ENCODE measurements at places on chromosomes 2 and 18.

DNA sequence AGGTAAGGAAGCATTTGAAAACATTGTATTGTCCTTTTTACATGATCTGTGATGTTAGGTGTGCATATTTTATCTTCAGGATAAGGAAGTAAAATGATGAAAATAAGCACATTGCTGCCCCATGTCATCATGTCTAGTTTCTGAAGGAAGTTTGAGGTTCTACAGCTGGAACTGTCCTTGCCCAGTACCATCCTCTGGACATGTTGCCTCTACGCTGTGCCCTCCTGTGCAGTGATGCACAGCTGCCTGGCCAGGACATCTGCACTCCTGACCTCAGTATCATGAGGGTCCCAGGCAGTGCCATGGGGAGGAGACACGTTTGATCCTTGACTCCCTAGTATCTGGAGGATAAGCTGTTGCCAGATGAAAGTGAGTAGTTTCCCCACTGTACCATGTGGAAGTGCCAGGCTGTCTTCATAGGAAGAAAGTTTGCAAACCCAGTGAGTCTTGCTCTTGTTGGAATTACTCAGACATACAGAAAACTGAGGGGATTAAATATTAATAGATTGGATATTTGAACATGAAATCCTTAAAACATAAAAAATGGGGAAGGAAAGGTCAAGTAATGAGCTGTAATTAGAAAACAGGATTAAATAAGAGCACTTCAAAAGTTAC, 9.5 kb downstream of the ALKAL2 start:
- no peak for DNase-seq

GRCh38 chr2:45992021-45992740, 305.0 kb upstream of the EPAS1 start:
- DNase-seq = no peak

- no peak for DNase-seq
Observed at GRCh38 chr18:59646228-59646962, 50.8 kb downstream of the CCBE1 start.

DNA sequence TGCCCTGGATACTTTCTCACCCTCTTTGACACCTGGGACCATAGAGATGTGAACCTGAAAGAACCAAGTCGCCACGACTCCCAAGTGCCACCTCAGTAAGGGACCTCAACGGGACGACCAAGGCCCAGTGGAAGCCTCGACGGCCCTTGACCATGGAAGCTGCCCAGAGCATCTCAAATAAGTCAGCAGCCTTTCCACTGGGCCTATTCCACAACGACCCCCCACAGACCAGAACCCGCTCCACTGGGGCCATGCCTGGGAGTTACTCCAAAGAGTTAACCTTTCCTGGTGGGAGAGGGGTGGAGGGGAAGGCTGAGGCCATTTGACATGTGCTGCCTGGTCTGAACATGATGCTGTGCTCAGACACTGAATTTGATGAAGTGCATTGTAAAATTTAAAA, 146.9 kb downstream of the KLHL29 start:
- no peak for DNase-seq

- peak; percentile 24 for DNase-seq
Observed at GRCh38 chr18:67359873-67360838, 156.4 kb downstream of the DSEL start.

DNA sequence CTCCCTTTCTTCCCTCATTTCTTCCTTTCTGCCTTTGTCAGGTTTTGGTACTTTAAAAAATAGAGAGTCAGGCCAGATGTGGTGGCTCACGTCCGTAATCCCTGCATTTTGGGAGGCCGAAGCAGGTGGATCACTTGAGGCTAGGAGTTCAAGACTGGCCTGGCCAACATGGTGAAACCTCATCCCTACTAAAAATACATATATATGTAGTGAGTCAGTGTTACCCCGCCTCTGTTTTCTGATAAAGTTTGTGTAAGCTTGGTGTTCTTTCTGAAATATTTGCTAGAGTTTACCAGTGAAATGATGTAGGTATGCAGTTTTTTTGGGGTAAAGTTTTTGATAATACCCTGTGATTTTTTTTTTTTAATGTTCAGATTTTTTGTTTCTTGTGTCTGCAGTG, 58.8 kb downstream of the DGKD start:
- DNase-seq = no peak

- no peak for DNase-seq
Observed at GRCh38 chr18:36461551-36461987, 164.1 kb downstream of the FHOD3 start.

DNA sequence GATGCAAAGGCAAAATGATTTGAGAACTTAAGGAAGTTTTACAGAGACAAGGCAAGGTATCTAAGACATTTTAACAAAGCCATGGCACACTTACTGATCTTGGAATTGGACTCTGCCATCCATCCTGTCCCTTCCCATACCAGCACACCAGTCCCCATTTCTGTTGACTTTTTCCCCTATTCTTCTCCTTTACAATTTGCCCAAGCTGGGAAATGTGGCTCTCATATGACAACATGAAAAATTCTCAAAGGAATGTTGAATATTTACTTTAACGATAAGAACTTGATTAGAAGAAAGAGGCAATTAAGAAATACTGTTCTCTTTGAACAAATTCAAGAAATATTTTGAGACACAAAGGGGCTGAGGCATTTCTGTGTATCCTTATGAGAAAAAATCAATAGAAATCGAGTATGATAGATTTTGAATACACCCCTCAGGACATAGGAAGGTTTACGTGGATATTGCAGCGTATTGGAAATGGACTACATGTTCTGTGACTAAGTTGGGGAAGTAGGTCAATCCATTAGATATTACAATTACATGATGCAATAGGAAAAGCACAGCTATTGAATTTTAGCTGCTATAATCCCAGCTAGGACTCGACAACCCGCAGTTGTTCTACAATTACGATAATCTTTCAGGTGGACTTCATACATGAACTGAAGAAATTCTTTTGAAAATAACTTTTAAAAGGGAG, 201.6 kb downstream of the TRIB2 start:
- no peak for DNase-seq

DNA sequence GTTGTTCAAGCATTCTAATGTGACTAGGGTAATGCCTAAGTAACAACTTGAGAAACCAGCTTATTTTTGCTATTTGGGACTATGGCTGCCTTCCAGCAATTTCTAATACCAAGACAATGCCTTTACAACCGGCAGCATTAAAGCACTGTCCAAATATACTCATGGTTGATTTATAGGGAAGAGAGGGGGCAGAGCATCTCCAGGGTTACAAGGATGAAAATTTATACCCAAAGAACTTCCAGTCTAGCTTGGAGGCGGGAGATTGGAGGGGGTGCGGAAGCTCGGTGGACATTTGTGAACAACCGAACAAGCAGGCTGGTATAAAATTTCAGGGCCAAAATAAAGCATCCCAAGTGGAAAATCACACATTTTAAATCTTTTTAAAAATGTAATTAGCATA, 294.9 kb upstream of the STON1 start:
- no peak for DNase-seq

DNA sequence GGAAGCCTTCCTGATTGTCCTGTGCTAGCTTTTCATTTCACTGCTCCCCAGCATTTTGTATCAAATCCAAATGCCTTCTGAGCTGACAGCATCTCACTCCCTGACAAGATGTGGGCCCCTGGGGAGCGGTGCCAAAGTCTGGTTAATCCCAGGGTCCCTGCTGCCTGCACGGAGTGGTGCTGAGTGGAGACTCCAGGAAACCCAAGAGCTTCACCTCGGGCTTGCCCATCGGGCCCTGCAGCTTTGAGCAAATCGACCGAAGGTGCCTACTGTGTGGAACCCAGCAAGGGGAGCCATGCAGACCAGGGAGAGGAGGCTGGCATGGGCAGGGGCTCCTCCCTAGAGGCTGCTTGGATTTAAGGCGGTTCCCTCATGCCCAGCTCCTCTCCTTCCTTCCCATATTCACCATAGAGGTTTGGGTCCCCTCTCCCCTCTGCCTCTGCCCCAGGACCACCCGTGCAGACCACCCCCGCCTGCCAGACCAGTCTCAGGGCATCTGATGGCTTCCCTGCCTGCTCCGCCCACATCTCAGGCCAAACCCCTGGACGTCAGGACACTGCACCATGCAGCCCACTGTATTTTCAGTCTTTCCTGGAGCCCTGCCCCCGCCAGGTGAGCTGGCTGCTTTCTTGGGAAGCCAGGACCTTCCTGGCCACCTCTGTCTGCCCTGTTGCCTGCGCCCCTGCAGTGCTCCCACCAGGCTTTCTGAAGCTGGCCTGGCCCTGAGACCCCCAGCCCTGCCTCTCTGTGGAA, 37.8 kb downstream of the RRM2 start:
- DNase-seq = no peak

DNA sequence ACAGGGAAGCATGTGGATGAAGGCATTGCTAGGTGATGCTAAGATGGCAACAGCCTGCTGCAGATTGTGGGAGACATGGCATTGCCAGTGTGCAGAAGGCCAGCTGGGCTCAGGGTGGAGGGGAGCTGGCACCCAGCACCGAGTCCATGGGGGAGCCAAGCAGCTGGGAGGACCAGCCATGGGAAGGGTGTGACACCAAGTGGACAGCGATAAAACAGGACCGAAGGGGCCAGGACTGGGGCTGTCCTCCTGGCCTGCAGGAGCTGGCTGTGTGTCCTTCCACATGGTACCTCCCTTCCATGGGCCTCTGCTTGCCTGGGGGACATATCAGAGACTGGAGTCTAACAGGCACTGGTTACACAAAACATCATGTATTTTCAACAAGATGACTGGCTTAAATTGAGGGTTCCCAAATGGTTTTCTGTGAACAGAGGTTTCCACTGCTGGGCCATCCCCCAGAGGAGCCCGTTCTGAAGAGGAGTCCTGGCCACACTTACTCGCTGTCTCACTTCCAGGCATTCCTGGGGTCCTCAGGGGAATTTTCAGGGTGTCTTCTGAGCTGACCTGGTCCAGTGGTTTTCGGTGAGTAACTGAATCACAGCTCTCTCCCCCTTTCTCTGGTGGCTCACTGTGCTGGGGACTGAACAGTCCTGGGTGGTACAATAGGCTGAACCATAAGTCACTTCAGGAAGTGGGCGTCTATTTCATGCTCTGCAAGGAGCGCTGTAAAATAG, 60.4 kb upstream of the TNP1 start:
- no peak for DNase-seq

GRCh38 chr2:74238879-74239278, 40.5 kb downstream of the MTHFD2 start:
- DNase-seq = no peak

GRCh38 chr18:55419132-55419946, 168.7 kb downstream of the TCF4 start:
- DNase-seq = no peak

GRCh38 chr2:31429759-31430438, 15.4 kb upstream of the XDH start:
- DNase-seq = peak; percentile 40

GRCh38 chr18:45670281-45670962, 53.6 kb upstream of the SLC14A1 start:
- no peak for DNase-seq

GRCh38 chr2:239019183-239019581, 171.3 kb downstream of the TWIST2 start:
- DNase-seq = no peak
